ENCODE measurements at places on chromosomes 11 and 22.

DNA sequence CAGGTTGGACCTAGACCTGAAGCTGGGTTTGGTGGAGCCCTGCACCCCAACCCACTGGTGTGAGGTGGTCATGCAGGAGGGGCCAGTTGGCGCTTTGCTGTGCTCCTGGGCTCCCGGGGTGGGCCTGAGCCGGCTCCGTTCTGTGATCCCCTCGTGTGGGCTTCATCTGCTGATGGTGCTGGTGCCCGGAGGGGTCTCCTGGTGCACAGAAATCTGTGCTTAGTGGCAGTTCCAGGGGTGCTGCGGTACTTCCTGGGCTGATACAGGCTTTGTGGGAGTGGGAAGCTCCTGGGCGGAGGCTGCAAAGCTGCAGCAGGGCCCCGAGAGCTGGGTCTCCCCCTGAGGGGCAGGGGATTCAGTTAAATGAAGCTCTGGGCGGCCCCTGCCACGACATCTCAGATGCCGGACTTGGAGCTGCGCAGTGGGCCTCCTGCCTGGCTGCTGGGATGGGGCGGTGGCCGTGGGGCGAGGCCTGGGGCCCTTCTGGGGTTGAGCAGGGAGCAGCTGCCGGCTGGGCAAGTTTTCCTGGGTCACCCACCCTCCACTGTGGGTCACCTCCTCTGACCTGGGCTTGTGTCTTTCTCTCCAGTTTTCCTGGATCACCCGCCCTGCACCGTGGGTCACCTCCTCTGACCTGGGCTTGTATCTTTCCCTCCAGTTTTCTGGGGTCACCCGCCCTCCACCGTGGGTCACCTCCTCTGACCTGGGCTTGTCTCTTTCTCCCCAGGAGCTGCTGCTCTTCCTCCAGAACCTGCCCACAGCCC lies 410.5 kb downstream of the TBC1D22A start:
- DNase-seq: no peak

DNA sequence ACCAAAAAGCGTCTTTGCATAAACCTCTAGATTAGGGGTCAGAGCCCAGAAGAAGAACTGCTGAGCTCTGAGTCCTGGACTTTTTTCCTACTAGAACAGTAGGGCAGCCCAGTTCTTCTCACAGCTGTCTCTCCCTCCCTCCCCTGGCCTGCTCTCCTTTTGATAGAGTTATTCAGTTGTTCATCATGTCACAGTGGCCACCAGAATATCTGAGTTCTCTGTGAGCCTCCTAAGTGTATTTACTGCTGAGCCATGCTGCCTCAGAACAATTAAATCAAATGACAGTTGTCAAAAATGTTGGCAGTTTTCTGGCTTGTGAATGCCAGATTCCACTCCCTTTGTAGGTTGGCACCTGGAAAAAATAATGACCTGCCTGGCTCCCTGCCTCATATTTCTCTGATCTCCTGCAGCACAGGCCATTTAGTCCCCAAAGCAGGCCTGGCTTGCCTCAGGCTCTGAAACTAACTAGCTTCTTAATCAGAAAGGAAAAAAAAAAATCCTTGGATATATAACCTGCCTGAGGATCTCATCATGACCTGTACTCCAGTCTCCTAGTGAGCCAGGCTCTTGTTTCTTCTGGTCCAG lies 377.4 kb upstream of the LARGE1 start:
- DNase-seq: no peak

- no peak for DNase-seq
These were observed 23.1 kb downstream of the OR2AT4 start for GRCh38 chr11:75073459-75074190.

DNA sequence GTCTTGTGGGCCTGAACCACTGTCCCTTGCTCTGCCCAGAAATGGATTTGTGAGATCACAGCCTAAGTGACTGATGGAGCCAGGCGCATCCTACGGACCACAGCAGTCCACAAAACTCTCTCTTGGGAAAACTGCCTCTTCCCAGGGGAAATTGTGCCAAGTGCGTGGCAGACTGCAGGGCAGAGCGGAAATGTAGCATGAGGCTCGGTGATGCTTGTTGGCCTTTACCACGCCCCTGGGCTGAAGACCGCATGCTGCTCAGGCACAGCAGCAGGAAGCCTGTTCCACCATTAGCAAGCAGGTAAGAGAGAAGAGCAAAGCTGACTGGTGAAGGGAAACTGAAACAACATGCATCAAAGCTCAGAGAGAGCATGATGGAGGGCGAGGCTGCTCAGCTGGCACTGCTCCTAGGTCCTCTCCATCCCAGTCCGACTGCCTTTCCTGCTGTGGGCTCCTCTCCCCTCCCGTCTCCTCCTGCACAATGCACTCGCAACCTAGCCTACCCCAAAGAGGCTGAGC lies 26.5 kb upstream of the SCARF2 start:
- DNase-seq: peak; percentile 26

DNA sequence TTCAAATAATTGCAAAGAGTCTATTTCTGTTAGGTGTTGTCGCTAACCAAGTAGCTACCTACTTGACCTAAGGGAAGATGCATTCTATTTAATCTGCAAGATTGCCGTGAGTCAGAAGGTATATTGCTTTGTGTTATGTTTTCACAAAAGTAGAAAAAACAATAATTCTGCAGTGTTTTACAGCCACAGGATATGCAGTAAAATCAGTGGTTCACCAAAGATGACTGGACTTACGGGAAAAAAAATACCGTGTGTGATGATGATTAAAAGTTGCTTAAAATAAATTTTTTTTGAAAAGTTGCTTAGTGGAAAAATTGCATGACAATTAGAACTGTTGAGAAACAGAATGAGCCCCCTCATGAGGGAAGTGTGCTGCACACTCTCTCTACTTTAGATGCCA lies 209.1 kb downstream of the DDX10 start:
- DNase-seq: no peak

DNA sequence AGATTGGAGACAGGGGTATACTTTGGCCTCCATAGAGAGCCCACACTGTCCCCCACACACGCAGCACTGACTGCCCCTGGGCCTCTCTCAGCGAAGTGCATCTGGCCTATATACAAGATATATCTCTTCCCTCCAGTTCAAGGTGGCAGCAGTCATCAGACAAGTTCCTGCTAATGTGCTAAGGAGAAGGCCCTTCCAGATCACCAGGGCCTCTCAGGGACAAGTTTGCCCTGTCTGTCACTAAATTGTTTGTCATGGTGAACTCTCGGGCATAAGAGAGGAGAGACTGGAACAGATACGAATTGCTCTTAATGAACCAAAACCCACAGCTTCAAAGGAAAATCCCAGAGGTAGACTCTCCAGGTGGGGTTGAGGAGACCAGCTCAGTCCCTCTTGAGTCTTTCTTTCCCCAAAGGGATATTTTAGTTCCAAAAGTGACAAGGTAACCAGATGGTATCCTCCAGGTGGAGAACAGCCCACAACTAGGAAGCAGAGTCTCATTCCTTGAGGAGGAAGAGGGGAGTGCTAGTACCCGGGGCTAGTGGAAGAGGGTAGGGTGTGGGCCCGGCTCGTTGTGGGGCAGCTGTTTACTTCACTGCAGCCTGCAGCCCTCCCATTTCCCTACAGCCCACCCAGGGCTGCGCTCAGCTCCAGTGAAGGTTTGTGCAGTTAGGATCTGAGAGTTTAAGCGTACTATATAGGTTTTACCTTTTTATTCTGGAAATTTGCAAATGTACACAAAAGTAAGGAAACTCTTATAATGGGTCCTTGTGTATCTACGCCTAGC lies 2.2 kb upstream of the SLC35C1 start:
- DNase-seq: no peak

- DNase-seq: no peak
These were observed 37.1 kb downstream of the IGHMBP2 start for GRCh38 chr11:68940651-68941323.

DNA sequence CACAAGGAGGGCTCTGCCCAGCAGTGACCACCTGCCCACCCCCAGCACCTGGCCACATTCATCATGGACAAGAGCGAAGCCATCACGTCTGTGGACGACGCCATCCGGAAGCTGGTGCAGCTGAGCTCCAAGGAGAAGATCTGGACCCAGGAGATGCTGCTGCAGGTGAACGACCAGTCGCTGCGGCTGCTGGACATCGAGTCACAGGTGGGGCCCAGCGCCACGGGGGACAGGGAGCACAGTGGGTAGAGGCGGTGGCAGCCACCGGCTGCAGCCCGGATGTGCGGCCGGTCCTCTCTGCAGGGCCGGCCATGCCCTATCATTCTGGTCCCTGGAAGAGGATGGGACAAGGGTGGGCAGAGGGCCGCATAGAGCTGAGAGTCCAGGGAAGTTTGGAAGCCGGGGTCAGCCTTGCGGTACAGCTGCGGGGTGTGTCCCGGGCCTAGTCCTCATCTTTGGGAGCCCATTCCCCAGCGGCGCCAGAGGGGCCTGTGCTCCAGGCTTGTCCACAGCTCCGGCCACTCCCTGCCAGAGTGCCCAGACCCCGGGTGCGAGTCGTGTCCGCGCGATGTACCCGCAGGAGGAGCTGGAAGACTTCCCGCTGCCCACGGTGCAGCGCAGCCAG lies 14.1 kb downstream of the EPS8L2 start:
- no peak for DNase-seq

- DNase-seq: no peak
These were observed 16.2 kb downstream of the WNT7B start for GRCh38 chr22:45960477-45961386.

DNA sequence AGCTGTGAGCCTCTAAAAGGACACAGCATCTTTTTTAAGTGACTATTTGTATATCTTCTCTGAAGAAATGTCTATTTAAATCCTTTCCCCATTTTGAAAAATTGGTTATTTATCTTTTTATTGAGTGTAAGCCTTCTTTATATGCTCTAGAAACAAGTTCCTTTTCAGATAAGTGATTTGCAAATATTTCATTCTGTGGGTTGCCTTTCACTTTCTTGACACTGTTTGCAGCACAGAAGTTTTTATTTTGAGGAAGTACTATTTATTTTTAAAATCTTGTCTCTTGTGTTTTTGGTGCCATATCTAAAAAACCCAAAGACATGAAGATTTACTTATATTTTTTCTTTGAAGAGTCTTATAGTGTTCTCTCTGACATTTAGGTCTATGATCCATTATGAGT lies 40.1 kb upstream of the LYVE1 start:
- DNase-seq: no peak
